ENCODE measurements at places on chromosomes 6 and 20. TPM values are rescaled to one million over a fixed set of nuclear protein-coding genes. Genes with fewer than 3 reads are reported as not detected.

The PPP1R3G gene
- total RNA-seq, result 0.10 TPM

The GLYATL3 gene
- not detected for total RNA-seq

The IFNGR1 gene
- total RNA-seq, result 44.3 TPM

GRCh38 chr6:30845183-30845582, 39.1 kb upstream of the DDR1 start:
- H3K27ac ChIP-seq, result no peak overlapping the region
- no peaks in the 10 kb centered on the region for H3K27me3 ChIP-seq
- no peaks in the 10 kb centered on the region for H3K4me1 ChIP-seq
- no peaks in the 10 kb centered on the region for H3K36me3 ChIP-seq

DNA sequence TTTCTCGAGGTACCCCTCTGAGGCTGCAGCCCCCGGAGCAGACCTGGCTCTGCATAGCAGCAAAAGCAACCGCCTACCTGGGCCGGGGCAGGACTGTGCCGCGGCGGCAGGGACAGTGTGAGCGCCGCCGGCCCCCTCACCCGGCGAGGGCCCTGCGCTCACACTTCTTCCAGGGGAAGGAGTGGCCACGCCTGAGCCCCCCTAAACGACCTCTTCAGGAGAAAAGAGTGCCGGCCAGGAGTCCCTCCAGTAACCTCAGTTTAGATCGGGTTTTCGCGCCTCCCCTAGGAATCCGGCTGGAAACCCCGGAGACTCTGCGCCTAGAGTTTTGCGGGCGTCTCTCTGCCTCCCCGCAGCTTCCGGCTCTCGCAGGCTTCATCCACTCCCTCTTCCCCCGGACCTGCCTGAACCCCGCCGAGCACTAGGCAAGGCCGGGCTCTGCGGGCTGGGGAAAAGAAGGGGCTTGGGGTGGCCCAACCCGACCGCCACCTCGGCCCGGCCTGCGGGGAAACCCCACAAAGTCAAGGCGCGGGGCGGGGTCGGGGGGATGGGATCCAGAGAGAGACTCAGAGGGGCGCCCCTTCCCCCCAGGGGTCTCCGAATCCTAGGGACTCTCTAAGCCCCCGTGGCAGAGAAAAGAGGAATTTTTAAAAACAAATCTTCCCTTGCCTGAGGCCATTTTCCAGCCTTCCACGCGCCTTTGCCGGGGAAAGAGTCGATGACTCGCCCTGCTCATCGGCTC, 558 bp downstream of the LINC00237 start:
- no peaks in the 10 kb centered on the region for H3K36me3 ChIP-seq
- H3K27me3 ChIP-seq, result peaks cover 46% of the 10 kb centered on the region
- H3K27ac ChIP-seq, result no peak overlapping the region
- no peak overlapping the region for H3K4me3 ChIP-seq
- peaks cover 47% of the 10 kb centered on the region for H3K4me1 ChIP-seq
- DNase-seq, result no peak

GRCh38 chr20:8578161-8578865, 446.2 kb downstream of the PLCB1 start:
- no peaks in the 10 kb centered on the region for H3K27me3 ChIP-seq
- H3K4me1 ChIP-seq, result no peaks in the 10 kb centered on the region
- DNase-seq, result no peak
- H3K27ac ChIP-seq, result no peak overlapping the region
- no peaks in the 10 kb centered on the region for H3K36me3 ChIP-seq

DNA sequence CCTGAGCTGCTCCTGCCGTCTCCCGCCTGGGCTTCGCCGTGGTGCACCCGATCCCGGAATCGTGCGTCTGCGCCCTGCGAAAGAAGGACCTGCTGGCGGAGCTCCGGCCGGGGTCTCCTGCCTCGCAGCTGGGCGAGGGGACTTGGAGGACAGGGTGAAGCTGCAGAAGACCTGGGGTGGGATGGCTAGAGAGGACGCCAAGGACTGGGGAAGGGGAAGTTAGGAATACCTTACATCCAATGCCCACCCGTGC, 150.2 kb downstream of the PRL start:
- no peaks in the 10 kb centered on the region for H3K36me3 ChIP-seq
- H3K4me1 ChIP-seq, result no peaks in the 10 kb centered on the region
- no peak for DNase-seq
- peaks cover 4% of the 10 kb centered on the region for H3K27me3 ChIP-seq
- no peak overlapping the region for H3K4me3 ChIP-seq

- no peak overlapping the region for H3K4me3 ChIP-seq
- H3K27ac ChIP-seq, result no peak overlapping the region
- no peaks in the 10 kb centered on the region for H3K36me3 ChIP-seq
Observed at GRCh38 chr6:108711826-108712225, 136.4 kb upstream of the ARMC2 start.

Data from CD4-positive, CD25-positive, alpha-beta regulatory T cell (primary cell).